ENCODE measurements at places on chromosomes 5 and 9. TPM values are rescaled to one million over a fixed set of nuclear protein-coding genes. Genes with fewer than 3 reads are reported as not detected.

Gene GKAP1
- 1.2 TPM for total RNA-seq

GRCh38 chr9:88174324-88174723 lies 36.0 kb upstream of the SPATA31C2 start:
- DNase-seq, result no peak

DNA sequence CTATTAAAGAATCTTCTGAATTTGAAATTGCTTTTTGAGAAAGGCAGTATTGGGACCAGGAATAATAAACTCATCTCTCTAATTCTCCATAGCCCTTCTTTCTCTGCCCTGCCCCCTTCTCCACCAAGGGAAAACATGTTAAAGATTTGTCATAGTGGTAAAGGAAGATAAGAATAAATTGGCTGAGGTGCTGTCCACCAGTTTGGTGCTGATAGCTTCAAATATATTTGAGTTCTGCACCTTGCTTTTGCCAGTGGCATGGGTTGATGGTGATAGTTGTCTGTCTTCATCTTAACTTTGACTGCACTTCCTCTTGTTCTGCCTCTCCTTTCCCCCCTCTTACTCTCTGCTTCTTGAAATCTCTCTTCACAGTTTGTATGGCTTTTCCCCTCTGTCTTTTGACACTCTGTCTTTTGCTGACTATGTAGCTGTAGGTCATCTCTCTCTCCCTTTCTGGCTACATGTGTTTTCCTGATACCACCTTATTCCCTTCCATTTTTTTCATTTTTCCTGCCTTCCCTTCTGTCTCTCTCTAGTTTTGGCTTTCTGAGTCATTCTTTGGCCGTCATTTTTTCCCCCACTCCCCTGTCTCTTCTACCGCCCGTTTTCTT lies 56.6 kb downstream of the NDUFS4 start:
- peak; percentile 7 for DNase-seq

- DNase-seq, result no peak
Measured at GRCh38 chr5:130890610-130891009, 274.4 kb downstream of the HINT1 start.

Gene ELAVL2
- total RNA-seq, result 22.2 TPM

- DNase-seq, result no peak
Measured at GRCh38 chr5:42216904-42217303, 206.3 kb upstream of the GHR start.

DNA sequence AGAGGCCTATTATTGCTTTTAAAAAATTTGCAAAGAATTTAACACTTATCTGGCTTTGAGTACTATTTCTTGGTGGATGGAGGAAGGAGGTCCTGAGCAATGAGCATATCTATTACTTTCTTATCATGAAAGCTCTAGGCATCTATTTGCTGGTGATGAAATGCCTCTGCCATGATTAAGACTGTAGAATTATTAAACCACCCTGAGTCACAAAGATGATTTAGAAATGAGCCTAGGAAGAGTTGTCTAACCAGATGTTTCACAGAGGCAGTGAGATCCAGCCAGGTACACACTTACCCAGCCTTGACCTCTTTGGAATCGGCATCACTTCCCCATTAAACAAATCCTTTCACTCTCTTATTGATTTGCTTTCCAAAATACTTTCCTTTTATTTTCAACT lies 304.4 kb upstream of the KIF2A start:
- no peak for DNase-seq
